Large intestine (tissue), 12 donors: ENCODE measurements at places on chromosomes 5 and 9. TPM values are rescaled to one million over a fixed set of nuclear protein-coding genes. Genes with fewer than 3 reads are reported as not detected.

The HAVCR1 gene
- polyA plus RNA-seq, result 0.48 TPM

The PCDHB8 gene
- 0.67 TPM for polyA plus RNA-seq

The FBXW11 gene
- 40.8 TPM for polyA plus RNA-seq

The PPP1R26 gene
- polyA plus RNA-seq, result 15.3 TPM

The PCDHGA4 gene
- polyA plus RNA-seq, result 0.79 TPM
